ENCODE measurements at places on chromosomes 3 and 15.

DNA sequence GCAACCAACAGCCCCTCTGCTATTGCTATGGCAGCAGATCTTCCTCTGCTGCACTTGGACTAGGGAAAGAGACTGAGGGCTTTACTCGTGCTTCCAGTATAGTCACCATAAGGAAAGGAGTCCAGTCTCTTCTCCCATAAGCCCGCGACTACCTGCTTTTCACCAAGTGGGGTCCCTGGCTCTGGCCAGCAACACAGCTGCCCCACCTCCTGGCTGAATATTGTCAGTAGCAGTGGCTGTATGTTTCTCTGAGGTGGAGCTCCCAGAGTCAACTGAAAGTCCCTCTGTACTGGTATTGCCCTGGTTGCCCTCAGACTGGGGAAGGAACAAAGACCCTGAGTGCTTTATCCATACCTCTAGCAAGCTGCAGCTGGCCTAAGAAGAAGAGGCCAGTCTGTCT lies 719.6 kb downstream of the SQOR start:
- DNase-seq, result no peak

DNA sequence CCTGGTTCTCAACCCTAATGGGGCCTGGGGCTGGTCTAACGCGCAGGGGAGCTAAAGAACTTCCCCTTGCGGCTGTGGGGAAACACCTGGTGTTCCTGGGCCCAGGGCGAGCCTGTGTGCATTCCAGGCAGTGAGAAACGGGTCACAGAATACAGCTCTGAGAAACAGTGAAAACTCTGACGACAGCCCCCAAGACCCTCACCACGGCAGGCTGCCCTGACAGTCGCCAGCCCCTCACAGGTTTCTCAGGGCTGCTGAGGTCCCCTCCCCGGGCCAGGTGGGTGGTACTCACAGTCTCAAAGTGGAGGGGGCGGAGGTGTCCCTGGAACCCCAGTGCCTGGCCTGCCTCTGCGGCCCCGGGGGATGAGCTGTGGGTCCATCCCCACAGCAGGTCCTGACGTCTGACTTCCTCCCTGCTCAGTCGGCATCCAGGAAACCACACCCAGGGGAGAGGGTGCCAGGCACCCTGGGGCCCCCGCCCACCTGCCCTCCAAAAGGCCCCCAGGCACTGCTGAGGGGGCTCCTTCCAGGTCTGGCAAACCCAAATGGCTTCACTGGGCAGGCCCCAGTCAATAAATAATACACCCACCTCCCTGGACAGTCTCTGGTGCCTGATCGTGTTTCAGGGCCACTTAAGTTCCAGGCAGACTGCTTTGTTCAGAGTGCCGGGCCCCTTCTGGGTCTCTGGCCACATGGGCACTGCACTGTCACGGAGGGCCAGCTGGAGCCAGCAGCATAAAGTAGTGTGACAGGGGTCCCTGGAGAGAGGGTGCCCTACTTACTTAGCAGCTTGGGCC lies 57.7 kb downstream of the IQSEC1 start:
- no peak for DNase-seq

DNA sequence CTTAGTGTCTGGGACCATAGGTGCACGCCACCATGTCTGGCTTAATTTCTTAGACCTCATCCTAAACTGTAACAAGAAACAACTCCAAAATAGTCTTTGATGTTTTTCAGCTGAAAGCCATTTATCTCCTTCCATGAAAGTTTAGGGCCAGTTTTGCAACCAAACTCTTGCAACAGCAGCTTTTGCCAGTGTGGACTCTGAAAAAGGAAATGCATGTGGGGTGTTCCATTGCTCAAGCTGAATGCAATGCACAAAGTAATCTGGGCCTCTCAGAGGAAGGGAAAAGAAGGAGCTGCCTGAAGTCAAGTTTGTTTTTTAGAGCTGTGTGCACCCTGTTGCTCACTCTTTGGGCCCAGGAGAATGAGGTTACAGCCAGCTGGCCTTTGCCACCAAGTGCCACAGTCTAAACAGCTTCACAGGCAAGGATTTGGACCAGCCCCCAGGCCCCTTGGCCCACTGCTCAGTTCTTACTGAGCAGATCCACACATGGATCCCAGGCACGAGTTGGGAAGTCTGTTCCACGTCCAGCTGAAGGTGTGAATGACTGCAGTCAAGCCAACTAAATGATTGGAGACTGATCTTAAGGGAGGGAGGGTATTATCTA lies 212.3 kb upstream of the LRRFIP2 start:
- DNase-seq, result no peak

DNA sequence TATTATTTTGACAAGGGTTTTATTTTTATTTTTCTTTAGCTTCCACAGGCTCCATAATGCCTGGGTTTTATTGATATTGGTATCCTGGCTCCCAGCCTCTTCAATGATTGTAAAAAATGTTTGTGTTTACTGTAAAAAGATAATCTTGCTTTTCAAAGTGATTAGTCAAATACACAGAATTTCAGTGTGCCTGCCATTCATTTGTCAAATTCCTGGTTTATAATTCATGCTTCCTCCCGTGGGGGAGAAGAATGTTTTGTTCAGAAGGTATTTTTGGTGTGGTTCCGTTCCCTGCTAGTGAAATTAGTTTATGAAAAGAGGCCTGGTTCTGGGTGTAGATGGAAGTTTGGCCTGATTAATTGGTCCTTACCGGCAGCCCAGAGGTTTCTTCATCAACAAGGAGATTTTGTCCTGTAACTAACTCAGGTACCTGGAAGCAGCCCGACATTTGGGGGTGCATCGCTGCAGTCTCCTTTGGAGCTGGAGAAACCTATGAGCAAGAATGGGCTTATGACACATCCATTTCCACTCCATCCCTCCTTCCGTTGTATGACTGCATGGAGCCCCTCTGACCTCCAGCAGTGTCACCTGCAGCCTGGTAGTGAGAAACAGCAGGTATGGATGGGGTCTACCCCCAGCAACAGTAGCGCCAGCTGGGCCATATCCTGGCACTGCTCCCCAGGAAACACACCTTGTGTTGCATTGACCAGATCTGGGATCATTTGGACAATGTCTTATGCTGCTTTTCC lies 101.5 kb downstream of the PGPEP1L start:
- DNase-seq, result no peak

GRCh38 chr3:195093731-195094130 lies 177.2 kb downstream of the XXYLT1 start:
- DNase-seq, result no peak

DNA sequence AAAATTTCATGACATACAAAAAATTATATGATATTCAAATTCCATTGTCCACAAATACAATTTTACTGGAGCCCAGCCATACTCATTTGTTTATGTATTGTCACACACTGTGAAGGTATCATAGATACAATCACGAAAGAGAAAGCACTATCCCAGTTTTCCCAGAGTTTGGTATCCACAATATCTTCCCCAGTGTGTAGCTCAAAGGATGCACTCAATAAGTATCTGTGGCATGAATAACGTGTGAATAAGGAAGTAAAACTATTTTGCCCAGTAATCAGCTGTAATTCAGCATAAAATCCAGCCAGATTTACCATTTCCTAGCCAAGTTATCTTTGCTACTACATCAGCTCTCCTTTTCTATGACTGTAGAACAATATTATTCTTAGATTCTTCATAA lies 131.3 kb upstream of the KCNMB2 start:
- DNase-seq, result no peak

- DNase-seq, result no peak
Observed at GRCh38 chr3:49313896-49314688, 25.8 kb downstream of the USP4 start.

DNA sequence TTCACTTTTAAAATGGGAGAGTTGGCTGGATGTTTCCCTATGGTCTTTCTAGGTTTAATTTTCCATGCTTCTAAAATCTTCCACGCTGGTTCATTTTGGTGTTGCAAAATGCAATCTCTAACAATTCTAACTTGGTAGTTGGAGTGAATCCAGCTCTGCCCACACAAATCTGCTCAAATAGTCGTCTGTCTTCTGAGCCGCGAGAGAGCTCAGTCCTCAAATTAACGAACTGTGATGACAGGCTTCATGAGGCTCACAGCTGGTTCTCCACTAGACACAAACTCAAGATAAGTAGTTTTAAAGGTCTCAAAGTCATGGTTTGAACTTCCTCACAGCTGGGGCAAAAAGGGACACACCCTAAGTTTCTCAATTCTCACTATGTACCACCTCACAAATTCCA lies 178.6 kb upstream of the LYSMD4 start:
- no peak for DNase-seq

DNA sequence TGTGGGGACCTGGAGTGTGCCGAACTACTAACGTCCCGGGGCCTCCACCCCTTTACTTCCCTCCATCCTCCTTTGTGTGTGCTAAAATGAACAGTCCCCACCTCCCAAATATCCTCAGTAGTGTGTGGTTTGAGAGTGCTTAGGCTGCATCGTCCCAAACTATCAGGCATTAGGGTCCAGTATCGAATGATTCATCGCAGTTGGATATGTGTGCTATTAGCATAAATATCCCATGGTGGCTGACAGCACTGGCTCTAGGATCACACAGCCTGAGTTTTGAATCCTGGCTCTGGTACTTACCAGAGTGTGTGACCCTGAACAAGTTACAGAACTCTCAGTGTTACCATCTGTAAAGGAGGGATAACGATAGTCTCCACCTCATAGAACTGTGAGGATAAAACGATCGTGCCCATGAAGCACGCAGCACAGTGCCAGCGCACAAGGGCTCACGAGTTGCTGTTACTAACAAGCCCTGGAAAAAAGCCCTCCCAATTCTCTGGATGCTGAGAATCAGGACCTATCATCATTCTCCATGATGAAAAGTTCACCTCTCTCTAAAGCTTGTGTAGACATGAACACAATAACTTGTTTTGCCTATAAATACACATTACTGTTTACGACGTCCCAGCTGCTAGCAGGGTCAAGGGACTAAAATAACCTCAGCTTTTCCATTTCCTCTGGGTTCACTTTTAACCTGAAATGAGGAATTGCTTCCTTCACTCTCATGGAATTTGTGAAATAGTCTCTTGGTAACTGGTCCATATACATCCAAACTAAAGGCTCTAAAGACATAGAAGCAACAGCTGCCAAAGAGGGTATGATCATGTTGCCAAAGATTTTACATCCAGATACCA lies 51.0 kb downstream of the VGLL4 start:
- no peak for DNase-seq

GRCh38 chr15:60679256-60679655 lies 200.3 kb upstream of the ICE2 start:
- DNase-seq, result no peak

DNA sequence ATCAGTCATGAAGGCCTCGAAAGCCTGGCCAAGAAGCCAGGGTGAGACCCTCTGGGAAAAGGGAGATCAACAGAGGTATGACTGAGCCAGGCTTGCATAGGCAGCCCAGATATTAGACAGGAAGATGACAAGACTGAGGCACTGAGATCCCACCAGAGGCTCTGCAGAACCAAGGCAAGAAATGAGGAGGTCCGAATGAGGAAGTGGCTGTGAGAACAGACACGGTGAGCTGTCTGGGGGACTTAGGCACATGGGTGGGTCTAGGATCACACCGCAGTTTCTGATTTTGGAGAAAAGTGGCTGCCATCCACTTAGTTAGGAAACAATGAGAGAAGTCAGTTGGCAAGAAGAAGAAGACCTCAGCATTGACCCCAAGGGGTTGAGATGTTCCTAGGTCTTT lies 31.5 kb upstream of the PRSS50 start:
- no peak for DNase-seq

DNA sequence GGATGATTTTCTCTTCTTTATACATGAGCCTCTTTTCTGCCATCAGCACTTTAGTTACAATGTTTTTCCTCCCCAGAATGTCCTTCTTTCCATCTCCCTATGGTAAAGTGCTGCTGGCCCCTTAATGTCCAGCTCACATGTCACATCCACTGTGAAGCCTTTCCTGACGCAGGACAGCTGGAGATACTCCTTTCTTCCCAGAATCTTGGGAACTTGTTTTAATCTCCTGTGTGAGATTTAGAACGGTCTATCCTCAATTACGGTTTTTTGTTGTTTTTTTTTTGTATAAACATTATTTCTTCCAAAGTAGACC lies 147.7 kb upstream of the TSC22D2 start:
- DNase-seq, result no peak

DNA sequence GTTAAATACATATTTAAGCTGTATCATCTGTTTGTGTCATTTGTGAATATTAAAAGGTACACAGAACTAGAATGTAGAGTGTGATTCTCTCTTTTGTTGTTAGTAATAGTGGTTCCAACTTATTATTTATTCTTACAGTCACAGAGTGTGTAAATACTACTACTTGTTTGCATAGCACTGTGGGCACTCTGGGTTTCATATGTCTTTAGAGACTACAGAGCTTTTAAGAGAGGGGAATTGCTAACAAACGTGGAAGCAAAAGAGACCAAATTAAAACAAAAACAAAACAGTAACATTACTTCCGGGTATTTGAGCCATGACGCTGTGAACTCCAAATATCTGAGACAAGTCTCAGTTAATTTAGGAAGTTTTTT lies 828.0 kb upstream of the DPPA4 start:
- no peak for DNase-seq

- peak; percentile 95 for DNase-seq
Observed at GRCh38 chr15:56040081-56041035, 46.9 kb upstream of the NEDD4 start.

DNA sequence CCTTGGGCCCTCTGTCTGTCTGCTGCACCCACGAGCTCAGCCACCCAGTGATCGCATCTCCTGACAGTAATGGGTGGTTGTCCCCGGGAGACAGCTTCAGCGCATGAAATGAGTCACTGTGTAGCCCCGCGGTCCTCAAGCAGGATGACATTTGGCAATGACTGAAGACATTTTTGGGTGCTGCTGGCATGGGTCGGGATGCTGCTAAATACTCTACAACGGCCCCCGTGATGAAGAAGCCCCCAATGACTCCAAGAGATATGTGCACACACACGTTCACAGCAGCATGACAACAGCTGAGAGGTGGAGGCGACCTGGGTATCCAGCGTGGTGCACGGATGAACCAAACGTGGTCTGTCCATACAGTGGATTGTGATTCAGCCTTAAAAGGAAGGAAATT lies 17.4 kb upstream of the ZXDC start:
- DNase-seq, result no peak

- DNase-seq, result no peak
Observed at GRCh38 chr15:58062175-58062574, 3.3 kb downstream of the ALDH1A2 start.

GRCh38 chr3:156793400-156793799 lies 32.8 kb upstream of the LEKR1 start:
- DNase-seq, result no peak

GRCh38 chr15:64532521-64533315 lies 72.3 kb downstream of the ZNF609 start:
- DNase-seq, result no peak

DNA sequence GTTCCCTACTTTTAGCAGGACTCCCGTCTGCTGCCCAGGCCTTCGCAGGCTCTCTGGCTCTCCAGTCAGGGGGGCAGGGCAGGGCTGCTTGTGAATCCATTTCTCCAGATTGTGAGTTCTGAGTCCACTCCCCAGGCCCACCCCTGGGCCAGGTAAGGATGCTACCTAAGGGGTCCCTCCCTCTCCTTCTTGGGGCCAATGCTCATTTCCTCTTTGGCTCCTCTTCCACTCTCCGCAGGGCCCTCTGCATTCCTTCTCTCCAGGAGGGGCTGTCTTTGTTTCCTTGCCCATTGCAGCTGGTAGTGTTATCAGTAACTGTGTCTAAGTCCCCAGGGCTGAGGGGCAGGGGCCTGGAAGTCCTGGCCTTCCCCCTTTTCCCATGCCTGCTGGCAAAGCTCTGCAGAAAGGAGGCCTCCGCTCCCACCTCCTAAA lies 13.0 kb upstream of the CACNA2D2 start:
- DNase-seq, result no peak

- DNase-seq, result no peak
Observed at GRCh38 chr3:72035606-72036005, 250.7 kb upstream of the PROK2 start.

Data from RWPE2 (cell line).